ENCODE measurements at places on chromosomes 16 and 17.
A peak's percentile ranks its signal among the peaks of the same experiment; 100 is the strongest.

GRCh38 chr17:33491871-33492481 lies 198.9 kb upstream of the ASIC2 start:
- no peak for DNase-seq

DNA sequence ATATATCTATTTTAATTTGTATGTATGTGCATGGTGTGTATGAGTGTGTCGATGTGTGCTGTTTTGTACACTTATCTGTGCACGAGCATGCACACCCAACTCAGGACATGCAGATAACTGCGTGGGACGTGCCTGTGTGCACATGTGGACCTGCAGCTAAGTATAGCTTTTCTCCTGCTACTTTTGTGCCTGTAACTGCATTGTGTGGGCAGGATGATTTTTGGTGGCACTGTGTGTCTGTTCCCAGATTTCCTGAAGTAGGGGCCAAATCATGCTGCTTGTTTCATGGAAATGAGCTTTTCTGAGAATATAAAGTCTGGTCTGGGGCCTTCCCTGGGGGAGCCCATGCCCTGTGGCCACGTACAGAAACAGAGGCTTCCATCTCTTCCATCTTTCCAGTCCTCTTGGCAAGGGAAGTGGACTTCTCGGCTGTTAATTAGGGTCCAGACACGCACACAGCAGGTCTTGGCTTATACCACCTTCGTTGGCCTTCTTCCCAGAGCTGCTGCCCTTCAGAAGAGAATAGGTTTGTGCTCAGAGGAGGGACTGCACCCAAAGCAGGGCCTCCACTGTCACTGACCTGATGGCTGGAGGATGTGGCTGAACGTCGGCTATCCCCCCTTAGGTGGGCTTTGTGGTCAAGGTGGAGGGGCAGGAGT lies 30.2 kb downstream of the SPNS3 start:
- DNase-seq = peak; percentile 76

- DNase-seq = no peak
These were observed 131.3 kb downstream of the CYB561 start for GRCh38 chr17:63314761-63315160.

- DNase-seq = no peak
These were observed 25.0 kb downstream of the PPL start for GRCh38 chr16:4911970-4912386.

- peak; percentile 51 for DNase-seq
These were observed 3.0 kb downstream of the PAQR4 start for GRCh38 chr16:2971985-2972784.

DNA sequence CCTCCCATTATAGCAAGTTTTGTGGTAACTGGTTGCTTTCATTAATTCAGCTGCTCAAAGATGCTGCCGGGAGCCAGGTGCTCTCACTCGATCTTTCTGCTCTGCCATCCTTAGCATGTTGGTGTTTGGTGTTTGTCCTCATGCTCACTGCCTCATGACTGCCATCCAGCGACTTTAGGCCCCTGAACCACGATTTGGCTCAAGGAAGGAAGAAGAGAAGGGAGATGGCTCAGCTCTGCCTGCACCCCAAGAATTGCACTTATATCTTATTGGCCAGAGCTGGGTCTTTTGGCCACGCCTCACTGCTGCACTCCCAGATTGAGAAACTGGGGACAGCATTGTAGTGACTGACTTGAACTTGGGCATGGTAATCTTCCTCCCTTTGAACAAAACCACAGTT lies 52.7 kb downstream of the ARSG start:
- no peak for DNase-seq

DNA sequence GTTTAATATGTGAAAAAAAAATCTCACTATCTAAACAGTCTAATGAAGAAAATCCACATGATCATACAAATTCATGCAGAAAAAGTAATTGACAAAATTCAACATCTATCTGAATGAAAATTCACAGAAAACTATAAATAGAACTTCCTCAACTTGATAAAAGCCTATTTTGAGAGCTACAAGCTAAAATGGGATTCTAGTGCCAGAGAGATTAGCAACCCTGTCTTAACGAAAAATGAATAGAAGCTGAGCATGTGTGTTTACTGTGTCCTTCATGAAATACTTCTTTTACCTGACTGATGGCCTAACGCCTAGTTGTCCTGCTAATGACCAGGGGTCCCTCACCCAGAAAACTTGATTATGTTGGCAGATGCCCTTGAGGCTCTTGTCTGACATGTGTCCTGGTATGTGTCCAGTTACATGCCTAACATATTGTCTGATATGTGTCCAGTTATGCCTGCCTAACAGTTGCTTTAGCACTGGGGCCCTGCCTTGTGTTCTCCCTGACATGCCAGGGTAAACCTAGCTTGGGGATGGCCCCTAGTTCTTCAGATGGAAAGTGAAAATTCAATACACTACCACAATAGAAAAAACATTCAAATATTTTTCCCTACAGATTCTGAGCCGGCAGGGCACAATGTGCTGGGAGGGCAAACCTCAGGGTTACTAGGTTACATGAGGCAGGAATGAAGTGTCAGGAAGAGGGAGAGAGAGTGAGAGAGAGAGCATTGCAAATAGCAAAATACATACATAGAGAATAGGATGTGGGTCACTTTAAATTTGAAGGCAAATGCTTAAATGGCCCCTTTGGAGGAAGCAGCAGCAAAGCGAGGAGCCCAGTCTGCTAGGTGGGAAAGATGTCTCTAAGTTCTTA lies 834.0 kb downstream of the CDH11 start:
- DNase-seq = no peak

GRCh38 chr17:62801553-62802114 lies 6.5 kb downstream of the MARCHF10 start:
- no peak for DNase-seq

GRCh38 chr17:37759014-37759637 lies 14.3 kb upstream of the HNF1B start:
- DNase-seq = no peak

GRCh38 chr17:79813297-79814126 lies 16.6 kb upstream of the CBX8 start:
- peak; percentile 84 for DNase-seq

- no peak for DNase-seq
These were observed 5.8 kb upstream of the FASN start for GRCh38 chr17:82103553-82104451.

- no peak for DNase-seq
These were observed 82.8 kb upstream of the ZNF750 start for GRCh38 chr17:82922646-82923045.

GRCh38 chr17:17569691-17570090 lies 21.8 kb downstream of the PEMT start:
- DNase-seq = no peak
